Left kidney (tissue), 8 donors: ENCODE measurements at places on chromosomes 1 and 21.

DNA sequence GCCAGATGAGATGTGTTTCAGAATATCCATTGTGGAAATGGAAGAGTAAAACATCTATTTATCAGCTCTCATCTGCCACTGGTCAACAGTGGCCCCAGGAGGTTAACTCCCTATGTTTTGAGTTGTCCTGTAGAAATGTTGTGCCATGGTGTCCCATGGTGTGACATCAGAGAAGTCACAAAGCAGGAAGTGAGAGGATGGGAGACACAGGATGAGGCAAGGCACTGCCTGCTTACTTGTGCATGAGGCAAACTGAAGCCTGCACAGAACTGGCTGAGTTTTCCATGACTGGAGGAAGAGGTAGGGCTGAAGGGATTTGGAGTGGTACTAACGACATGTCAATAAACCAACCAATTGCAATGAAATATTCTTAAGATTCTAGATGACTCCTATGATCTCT lies 131.5 kb upstream of the ZNF644 start:
- DNase-seq = no peak

DNA sequence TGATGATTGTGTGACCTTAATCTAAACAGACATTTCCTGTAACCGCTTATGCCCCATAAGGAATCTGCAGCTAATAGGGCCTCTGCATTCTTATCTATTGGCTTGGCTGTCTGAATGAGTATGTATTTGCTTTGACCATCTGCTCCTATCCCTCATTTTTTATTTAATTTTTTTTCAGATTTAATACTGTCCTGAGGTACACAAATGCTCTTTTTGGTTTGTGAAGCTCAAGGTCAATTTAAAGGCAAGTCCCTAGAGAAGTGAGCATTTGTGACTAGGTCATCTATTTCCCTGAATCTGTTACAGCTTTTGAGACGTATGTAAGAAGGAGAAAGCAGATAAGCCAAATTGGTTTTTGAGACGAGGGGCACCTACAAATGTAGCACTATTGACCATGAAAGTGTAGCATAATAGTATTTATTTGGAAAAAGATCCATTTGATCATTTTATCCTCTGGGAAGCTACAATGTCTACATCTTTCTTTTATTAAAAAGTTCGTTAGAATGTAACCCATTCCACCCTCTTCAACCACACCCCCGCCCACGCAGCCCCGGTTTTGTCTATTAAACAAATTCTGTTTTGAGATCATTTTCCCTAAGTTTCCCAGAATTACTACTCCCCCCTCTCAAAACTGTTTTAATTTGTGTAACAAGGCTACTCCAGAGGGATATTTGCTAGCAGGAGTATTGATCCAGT lies 69.2 kb upstream of the HSPA13 start:
- no peak for DNase-seq

DNA sequence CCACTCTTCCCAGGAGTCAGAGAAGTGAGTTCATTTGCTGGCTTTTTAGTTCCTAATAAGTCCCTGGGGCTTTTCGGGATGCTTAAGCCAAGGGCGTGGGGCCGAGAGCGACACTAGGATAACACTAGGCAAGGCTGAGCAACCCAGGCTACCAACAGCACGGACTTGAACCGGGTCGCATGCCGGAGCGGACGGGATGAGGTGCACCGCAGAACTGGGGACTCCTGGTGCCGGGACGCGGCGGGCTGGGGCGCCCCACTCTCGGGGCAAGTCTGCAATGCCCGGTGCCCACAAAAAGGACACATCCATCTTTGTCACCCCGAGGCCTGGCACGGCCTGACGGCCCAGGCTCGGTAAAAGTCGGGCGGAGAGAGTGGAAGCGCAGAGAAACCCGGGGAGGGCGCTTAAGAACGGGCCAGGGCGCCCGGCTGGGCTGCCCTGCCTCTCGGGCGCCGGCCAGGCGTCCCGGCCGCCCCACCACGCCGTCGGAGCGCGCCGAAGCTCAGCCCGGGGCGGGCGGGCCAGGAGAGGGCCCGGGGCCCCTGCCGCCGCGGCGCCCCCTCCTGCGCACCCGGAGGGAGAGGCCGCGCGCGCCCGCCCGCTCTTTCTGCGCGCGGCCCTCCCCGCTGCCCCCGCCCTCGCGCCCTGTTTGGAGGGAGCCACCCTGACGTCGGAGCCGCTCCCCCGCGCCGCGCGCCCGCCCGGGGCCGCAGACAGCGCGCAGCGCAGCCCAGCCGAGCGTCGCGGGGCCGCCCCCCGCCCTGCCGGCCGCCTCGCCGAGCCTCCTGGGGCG lies at the start of gene NBL1:
NBL1 (plus strand) TSS at position 710 of the 793 bp plus-strand sequence. CDS start 10,720 bp downstream, outside the sequence.
- DNase-seq = no peak

- DNase-seq = no peak
Observed at GRCh38 chr1:1150100-1150499, 23.6 kb upstream of the TTLL10 start.

- DNase-seq = no peak
Observed at GRCh38 chr1:162080472-162081015, 11.1 kb downstream of the NOS1AP start.

DNA sequence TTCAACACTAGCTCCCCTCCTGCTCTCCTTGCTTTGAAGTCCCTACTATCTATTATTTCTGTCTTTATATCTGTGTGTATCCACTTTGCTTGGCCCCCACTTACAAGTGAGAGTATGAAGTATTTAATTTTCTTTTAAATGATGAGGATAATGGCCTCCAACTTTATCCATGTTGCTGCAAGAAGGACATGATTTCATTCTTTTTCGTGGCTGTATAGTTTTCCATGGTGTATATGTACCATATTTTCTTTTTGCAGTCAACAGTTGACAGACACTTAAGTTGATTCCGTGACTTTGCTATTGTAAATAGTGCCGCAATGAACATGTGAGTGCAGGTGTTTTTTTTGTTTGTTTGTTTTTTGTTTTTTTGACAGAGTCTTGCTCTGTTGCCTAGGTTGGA lies 365.6 kb downstream of the ZP4 start:
- no peak for DNase-seq

- no peak for DNase-seq
Observed at GRCh38 chr1:215543191-215543606, 23.9 kb upstream of the KCTD3 start.

GRCh38 chr1:58971629-58972140 lies 187.8 kb upstream of the JUN start:
- DNase-seq = no peak

DNA sequence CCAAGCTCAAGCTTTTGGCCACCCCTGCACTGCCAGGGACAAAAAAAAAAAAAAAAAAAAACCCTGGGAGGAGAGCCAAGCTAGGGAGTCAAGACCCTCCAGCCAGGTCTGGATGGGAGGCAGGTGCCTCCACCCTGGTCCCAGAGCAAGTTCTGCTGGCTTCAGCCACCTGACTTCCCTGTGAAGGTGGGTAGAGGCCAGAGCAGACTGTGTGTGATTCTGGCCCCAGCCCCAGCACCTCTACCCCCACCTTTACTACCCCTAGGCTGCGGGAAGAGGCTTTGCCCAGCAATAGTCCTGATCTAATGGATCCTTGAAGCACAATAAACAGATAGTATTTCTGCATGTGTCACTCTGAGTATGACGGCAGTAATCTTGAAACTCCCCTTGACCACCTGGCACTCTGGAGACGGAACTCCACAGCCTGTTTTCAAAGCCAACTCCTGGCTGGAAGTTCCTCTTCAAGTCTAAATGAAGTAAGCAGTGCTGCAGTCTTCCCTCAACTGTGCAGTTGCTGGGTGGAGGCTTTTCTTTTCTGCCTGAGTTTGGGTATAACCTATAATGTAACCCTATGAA lies 9.8 kb downstream of the PDZK1IP1 start:
- no peak for DNase-seq

- no peak for DNase-seq
Observed at GRCh38 chr1:69494221-69494620, 73.5 kb upstream of the LRRC7 start.

- no peak for DNase-seq
Observed at GRCh38 chr1:235887676-235888075, 21.0 kb upstream of the LYST start.
